ENCODE measurements at places on chromosomes 5 and 9.

DNA sequence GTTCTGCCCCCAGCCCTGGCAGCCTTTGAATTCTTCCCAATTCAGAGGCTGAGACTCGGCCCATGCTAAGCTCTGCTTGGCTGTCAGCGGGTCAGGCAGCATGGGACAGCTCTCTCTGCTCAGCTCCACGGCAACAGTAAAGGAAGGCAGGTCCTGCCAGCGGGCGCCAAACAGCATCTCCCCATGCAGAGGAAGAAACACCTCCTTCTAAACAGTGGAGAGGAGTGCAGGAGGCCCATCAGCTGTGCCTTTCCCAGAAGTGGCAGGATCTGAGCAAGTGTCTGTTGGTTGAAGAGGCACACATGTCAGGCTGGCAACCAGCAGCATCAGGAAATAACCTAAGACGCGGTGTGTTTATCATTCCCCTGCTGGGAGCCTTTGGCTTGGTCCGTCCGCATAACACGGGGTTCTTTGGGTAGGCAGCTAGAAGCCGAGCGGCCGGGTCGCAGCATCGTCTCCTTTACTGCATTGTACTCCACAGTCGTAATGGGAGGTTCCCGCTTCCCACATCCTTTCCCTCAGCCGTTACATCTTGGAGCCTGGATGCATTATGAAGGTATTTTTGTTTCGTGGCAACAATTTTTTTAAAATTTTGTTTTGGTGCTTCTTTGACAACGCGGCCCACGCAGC is 42.7 kb upstream of the NCS1 start:
- no peak for DNase-seq

GRCh38 chr9:93419023-93419422 is 32.5 kb upstream of the FAM120A start:
- DNase-seq = no peak

DNA sequence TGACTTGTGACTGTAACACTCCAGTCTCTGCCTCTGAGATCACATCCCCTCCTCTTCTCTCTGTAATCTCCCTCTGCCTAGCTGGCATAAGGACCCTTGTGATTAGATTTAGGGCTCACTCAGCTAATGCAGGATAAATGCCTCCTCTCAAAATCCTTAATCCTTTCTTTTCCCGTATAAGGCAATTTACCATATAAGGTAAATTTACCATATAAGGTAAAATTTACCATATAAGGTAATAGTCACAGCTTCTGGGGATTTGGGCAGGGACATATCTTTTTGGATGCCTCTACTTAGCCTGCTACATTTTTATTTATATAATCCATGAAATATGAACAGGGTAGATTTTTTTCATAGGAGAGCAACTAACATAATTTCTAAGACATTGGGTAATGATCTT is 318.0 kb upstream of the PUM3 start:
- DNase-seq = no peak

GRCh38 chr5:59069438-59070079 is 486.7 kb downstream of the RAB3C start:
- no peak for DNase-seq

Measured in activated CD4-positive, alpha-beta T cell treated with anti-CD3 and anti-CD28 coated beads for 24 hours (primary cell).